ENCODE measurements at places on chromosomes 16 and 17.
A peak's percentile ranks its signal among the peaks of the same experiment; 100 is the strongest.

DNA sequence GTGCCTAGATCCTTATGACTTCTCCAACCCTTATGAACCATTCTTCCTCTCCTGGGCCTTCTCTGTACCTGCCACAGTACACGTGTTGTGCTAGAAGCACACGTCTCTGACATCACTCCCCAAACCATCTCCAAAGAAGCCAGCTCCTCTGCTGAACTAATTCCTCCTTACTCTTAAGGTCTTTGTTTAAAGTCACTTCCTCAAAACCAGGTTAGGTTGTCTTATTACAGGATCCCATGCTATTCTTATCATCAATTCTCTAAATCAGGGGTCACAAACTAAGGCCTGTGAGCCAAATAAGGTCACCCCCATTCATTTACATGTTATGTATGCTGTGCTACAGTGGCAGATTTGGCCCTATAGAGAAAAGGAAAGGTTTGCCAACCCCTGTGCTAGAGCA, 4.0 kb downstream of the SUPT6H start:
- no peaks in the 10 kb centered on the region for H3K27me3 ChIP-seq
- peaks cover 7% of the 10 kb centered on the region for H3K4me1 ChIP-seq
- H3K27ac ChIP-seq: no peak overlapping the region
- H3K4me3 ChIP-seq: no peak overlapping the region
- H3K36me3 ChIP-seq: peaks cover 19% of the 10 kb centered on the region

GRCh38 chr16:49629851-49630250, 226.1 kb downstream of the ZNF423 start:
- H3K36me3 ChIP-seq: no peaks in the 10 kb centered on the region
- H3K4me3 ChIP-seq: no peak overlapping the region
- no peak for DNase-seq
- no peaks in the 10 kb centered on the region for H3K27me3 ChIP-seq

GRCh38 chr17:75753514-75754377, 11.2 kb downstream of the GALK1 start:
- H3K4me3 ChIP-seq: peak overlapping the region; percentile 61
- H3K27ac ChIP-seq: no peak overlapping the region
- peaks cover 19% of the 10 kb centered on the region for H3K4me1 ChIP-seq
- no peaks in the 10 kb centered on the region for H3K36me3 ChIP-seq

DNA sequence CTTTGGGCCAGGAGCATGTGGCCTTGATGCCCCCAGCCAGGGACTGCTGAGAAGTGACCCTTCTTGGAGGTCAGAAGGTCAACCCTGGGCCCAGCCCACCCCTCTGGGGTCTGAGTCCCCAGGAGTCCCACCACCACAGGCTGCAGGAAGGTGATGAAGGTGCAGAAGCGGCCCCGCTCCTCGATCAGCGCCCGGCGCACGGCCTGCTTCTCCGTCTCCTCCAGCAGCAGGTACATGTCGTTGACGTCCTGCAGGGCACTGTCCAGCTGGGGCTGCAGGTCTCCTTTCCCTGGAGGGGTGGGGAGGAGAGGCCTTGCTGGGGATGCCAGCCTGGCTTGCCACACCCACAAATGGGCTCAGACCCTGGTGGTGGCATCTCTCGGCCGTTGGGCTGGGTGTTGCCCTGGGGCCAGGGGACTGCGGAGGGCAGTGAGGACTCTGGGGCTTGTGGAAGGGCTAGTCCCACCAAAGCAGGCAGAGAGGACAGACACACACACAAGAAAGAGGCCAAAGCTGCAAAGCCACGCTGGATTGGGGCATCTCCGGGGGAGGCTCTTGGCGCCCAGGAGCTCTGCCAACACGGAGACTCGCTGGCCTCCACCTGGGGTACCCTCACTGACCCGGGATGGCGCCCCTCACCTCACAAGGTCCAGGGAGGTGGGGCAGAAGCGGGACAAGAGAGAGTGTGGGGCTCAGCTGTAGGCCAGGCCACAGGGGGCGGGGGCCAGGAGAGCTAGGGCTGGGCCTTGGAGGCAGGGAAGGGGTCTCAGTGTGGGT, 7.5 kb downstream of the MTSS2 start:
- H3K4me3 ChIP-seq: no peak overlapping the region
- no peak for DNase-seq
- no peaks in the 10 kb centered on the region for H3K4me1 ChIP-seq
- no peaks in the 10 kb centered on the region for H3K36me3 ChIP-seq

DNA sequence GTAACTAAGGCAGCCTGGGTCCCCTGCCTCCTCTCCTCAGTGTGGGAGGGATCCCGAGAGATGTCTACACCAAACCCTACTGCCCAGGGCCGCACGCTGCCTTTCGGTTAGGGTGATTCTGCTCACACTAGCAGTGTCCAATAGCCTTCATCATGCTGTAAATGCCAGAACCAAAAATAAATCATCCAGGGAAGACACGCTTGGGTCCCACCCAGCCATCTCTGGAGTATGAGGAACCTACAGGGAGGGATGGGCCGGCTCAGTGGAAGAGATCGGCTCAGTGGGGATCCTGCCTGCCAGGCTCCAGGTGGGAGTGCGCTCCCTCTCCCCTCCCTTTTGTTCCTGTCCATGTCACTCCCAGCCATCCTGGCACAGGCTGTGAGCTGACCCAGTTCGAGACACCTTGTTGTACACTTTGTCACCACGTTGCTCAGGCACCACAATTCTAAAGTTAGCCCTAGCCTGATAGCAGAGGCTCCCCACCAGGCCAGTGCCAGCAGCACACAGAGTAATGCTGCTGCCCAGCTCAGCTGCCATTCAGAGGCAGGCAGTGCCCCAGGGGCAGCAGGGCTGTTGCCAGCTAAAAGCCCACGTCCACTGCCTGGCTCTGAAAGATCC, 24.5 kb downstream of the PEMT start:
- no peak overlapping the region for H3K4me3 ChIP-seq
- DNase-seq: no peak
- no peaks in the 10 kb centered on the region for H3K36me3 ChIP-seq
- H3K27me3 ChIP-seq: no peaks in the 10 kb centered on the region
- H3K4me1 ChIP-seq: no peaks in the 10 kb centered on the region
- H3K27ac ChIP-seq: no peak overlapping the region

DNA sequence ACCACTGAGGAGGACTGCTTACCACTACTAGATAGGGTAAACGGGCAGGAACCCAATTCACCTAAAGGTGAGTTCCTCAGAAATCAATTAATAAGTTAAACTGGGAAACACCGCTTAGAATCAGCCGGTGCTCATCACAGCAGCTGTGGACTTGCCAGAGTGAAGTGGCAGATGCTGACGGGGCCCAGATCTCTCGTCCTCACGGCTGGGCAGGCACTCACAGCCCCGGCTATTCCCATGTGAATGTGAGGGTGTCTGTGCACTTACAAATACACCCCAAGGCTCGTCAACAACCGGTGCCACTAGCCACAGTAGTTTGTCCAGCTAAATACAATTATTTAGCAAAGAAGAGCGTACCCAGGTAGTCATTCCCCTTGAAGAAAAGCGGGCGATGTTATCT, 29.7 kb downstream of the MBTPS1 start:
- H3K27ac ChIP-seq: no peak overlapping the region
- H3K27me3 ChIP-seq: no peaks in the 10 kb centered on the region
- peaks cover 63% of the 10 kb centered on the region for H3K36me3 ChIP-seq
- no peaks in the 10 kb centered on the region for H3K4me1 ChIP-seq
- no peak overlapping the region for H3K4me3 ChIP-seq

DNA sequence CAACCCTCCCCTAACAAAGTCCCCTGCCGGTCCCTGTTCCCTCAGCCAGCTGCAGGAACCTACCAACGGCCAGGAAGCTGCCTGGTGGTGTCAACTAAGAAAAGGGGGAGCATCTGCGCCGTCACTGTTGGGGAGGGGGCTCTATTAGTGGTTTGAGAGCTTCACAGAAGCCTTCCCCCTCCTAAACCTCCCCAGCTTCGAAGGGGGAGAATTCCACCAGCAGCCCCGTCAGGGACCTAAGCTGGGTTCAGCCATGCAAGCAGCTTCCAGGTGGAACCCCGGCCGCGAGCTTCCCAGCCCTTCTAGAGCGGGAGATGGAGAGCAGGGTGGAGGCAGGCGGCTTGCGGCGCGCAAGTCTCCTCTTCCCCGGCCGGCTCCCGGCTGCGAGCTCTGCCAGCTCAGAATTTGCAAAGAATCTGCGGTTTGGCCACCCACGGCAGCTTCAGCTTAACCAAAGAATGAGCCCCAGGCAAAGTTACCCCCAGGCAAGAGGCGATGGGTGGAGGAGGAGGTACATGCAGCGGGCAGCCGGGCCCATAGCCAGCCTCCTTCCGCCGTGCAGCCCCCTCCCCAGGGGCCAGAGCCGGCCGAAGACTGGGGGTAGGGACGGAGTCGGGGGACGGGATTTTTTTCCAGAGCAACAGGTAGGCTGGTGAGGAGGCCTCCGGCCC, 33.7 kb downstream of the DDX19A start:
- peak overlapping the region; percentile 70 for H3K4me3 ChIP-seq
- H3K36me3 ChIP-seq: peaks cover 14% of the 10 kb centered on the region
- H3K4me1 ChIP-seq: peaks cover 16% of the 10 kb centered on the region
- DNase-seq: peak; percentile 33
- peak overlapping the region; percentile 72 for H3K27ac ChIP-seq

DNA sequence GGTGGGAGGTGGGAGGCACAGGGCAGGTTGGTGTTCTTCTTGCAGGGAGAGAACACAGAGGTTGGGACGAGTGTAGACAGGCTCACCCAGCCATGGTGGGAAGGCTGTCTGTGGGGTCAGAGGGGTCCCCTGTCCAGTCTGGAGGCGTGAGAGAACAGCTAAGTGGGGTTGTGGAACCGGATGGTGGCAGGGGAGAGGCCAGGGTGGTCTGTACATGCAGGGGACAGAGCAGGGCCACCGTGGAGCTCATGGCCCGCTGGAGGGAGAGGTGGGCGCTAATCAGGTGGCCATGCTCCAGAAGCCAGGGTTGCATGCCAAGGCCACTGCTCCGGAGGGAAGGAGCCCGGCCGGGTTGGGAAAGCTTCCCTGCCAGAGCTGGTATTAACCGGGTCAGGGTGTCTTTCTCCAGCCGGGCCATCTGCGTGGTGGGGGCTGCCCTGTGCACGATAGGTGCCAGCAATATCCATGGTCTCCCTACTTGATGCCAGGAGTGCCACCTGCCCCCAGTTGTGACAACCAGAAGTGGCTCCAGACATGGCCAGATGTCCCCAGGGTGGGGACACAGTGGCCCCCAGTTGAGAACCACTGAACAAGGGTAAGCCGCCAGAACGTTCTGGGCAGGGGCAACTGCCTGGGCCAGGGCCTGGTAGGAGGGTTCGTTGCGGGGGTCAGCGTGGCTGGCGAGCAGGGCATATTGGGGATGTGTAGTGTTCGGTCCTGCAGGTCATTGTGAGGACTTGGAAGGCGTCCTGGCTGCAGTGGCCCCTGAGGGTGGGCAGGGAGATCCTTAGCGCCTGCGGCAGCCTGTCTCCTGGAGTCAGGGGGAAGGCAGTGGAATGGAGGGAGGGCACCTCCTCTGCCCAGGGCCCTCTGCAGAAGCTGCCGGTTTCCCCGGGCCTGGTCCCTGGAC, 5.1 kb downstream of the SNN start:
- H3K36me3 ChIP-seq: peaks cover 24% of the 10 kb centered on the region
- no peak for DNase-seq
- H3K27ac ChIP-seq: peak overlapping the region; percentile 12
- H3K4me1 ChIP-seq: peaks cover 40% of the 10 kb centered on the region

GRCh38 chr17:2613089-2613808, 19.8 kb downstream of the PAFAH1B1 start:
- peaks cover 9% of the 10 kb centered on the region for H3K4me1 ChIP-seq
- H3K4me3 ChIP-seq: no peak overlapping the region
- H3K36me3 ChIP-seq: no peaks in the 10 kb centered on the region
- DNase-seq: no peak
